ENCODE measurements at places on chromosomes 11 and 22.

DNA sequence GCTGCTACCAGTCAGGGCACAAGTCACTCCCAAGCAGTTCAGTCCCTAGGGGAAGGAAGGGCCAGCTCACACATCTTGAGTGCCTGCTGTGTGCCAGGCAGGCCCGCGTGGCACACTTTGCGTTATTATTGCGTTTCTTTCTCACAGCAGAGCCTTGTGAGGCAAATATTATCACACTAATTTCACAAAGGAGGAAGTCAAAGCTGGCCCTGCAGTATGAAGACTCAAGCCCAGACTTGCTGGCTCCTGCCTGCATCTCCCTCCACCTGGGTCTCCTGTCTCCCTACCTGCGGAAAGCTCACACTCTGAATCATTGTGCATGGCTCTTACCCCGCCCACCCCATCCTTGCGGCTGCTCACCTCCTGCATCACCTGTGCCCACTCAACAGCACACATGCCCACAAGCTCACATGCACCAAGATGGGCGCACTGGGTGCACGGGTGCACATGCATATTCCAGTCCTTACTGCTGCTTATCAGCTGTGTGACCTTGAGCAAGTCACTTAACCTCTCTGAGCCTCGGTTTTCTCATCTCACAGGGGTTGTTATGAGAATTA, 31.7 kb upstream of the P2RY2 start:
- DNase-seq: no peak

- DNase-seq: no peak
Measured at GRCh38 chr11:6237761-6238302, 1.1 kb upstream of the CNGA4 start.

DNA sequence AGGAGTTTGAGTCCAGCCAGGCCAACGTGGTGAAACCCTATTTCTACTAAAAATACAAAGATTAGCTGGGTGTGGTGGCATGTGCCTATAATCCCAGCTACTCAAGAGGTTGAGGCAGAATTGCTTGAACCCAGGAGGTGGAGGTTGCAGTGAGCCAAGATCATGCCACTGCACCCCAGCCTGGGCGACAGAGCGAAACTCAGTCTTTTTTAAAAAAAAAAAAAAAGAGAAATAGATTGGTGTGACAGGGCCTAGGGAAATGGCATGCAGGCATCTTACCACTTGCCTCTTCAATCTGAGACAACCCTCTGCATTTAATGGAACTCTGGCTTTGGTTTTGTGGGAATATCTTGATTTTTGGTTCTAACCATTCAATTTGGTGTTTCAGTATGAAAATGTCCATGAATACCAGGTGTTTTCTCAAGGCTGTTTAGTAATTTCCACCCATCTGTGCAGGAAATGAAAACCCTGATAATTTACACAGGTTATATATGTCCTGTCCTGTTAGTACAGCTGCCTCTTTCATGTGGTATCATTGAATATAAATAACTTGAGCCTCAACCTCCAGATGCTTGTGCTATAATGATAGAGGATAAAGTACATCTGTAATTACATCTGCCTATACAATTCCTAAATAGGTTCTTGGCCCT, 8.4 kb downstream of the XBP1 start:
- no peak for DNase-seq

- no peak for DNase-seq
Measured at GRCh38 chr11:112321501-112322172, 61.0 kb upstream of the PLET1 start.

GRCh38 chr22:44331881-44332714, 19.3 kb upstream of the SHISAL1 start:
- DNase-seq: no peak

DNA sequence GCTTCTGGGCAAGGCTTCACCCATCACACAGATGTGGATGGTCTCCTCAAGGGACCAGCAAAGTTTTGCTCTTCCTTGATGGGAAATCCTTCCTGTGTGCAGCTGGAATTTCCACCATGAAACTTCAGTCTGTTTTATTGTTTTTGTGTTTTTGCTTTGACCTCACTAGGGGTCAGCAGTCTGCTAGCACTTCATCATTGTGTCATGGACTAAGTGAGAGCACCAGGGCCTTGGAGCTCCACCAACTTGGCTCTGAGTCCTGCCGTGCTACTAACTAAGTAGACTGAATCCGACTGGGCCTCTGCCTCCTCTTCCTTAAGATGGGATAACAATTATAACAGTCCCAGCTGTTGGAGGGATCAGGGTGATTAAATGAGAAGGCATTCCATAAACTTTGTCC, 305.8 kb upstream of the NCAM1 start:
- DNase-seq: peak; percentile 85

DNA sequence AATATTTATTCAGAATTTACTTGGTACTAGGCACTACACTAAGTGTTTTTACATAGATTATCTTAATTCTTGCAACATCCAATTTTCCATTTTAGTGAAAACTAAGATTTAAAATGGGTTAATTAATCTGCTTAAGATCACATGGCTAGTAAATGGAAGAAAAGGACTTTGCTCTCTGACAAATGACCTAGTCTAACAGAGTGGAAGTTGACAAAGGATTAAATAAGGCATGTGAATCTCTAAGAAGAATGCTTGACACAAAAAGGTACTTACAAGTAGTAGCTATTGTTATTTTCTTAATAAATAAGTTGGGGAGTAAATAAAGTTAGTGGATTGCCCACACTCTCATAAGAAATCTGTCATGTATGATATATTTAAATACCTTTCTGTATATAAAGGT, 584.8 kb downstream of the DLG2 start:
- DNase-seq: no peak

DNA sequence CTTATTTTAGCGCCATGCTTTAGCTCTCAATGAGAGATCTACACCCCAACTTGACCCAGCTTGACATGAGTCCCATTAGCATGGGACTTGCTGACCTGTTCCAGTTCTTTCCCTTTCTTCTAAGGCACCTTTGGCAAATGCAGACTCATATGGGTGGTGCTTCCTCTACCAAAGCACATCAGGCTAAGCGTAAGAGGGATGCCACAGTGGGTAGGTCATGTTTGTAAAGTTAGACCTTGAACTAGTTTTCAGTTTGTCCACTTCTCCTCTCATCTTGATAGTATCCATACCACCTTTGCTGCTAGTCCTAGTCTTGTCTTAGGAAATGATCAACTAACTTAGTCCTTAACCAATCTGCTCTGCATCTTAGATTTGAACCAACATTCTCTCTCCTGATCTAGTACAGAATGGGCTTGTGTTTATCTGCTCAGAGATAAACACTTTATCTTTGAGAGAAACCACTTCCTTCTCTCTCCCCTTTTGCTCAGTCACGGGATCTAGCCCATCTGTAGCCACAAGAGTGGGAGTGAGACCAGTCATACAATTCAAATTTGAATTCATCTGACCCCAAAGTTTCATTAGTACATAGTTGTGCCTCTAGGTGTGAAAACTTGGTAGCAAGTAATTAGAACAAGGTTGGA, 72.1 kb upstream of the CD44 start:
- DNase-seq: no peak

DNA sequence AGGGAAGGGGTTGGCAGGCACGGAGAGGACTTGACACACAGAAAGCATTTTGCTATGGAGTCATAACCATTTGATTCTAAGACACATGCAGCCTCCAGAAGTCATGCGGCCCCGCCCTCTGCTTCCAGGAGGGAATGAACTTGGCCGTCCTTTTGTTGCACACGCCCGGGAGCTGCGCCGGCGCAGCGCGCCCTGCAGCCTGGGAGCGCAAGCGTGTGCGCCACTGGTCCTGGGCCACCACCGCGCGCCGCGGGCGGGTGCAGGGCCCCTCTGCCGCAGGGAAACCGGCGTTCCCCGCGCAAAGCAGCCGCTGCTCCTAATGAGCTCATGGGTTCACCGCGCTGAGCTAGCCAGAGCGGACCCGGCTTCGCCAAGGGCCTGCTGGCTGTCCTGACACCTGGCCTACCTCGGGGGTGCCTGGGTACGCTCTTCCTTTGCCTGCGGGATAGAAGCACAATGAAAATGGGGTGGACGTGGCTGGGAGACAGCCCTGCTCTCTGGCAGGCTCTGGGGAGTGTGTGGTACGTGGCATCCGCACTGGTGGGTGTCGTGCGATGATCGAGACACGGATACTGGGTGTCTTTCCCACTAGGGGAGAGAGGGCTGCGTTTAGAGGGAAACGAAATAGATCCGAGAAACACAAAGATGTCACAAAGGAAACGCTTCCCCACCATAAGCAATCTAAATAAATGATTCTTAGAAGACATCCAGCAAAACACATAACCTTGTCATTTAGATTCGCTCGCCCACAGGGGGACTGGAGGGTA, 669 bp downstream of the MICAL3 start:
- peak; percentile 52 for DNase-seq

DNA sequence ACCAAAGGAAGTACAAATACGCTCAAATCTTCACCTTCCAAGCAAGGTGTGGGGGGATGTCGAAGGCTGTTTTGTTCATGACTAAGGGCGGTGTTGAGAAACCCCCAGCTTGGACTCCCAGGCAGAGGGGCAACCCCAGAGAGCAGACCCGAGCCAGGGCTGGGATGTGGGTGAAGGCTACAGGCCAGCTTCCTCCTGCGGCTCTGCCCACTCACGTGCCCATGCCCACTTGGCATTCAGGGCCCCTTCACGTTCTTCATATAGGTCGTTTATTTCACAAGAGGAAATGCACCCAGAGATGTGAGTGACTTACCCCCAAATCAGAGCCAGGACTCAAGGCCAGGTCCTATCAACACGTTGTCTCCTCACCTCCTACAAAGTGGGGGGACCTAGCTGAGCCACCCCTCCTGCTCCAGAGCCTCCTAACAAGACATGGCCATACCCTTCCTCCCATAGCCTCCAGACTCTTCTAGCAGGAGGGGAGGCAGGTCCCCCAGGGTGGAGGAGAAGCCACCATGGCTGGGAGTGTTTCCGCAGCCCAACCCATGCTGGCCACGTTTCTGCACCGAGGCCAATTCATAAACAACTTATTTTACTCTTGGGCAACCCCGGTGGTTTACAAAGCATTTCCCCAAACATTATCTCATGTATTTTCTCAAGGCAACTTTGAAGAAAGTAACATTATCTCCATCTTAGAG, 22.0 kb downstream of the TMEM184B start:
- no peak for DNase-seq

DNA sequence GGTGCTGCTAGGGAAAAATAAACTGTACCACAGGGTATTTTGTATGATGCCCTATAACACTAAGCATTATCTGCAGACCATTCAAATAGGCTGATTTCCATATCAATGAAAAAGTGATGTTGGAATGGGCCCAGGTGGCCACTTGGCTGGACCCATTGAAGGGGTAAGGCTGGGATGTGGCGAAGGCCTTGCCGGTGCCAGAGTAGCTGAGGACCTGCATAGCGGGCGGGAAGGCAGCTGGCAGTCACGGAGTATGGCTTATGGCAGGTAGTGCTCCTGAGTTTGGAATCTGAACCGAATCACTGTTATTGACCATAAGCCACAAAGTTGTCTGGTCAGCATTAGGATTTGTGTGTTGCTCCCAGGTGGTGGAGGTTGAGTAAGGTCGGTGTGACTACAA, 131.0 kb downstream of the MICAL2 start:
- no peak for DNase-seq

GRCh38 chr11:11993839-11994238, 14.6 kb downstream of the DKK3 start:
- peak; percentile 27 for DNase-seq

DNA sequence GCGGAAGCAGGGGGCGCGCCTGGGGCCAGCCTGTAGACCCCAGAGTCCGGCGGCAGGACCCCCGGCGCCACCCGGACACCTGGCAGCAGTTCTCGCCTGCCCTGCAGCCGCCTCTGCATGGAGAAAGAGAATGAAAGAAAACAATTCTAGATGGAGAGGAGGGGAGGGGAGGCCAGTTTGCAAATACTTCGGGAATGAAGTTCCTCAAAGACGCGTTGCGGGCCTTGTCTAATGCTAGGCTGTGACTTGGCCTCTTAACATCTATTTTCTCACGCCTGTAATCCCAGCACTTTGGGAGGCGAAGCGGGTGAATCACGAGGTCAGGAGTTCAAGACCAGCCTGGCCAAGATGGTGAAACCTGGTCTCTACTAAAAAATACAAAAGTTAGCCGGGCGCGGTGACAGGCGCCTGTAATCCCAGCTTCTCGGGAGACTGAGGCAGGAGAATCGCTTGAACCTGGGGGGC, 2.1 kb upstream of the BARX2 start:
- no peak for DNase-seq

- DNase-seq: no peak
Measured at GRCh38 chr22:22558972-22559603, at the start of gene PRAME. PRAME (minus strand) TSS chr22:22559265; CDS start chr22:22556832, 2,433 bp downstream.

- no peak for DNase-seq
Measured at GRCh38 chr11:113764527-113765219, 8.8 kb downstream of the ZW10 start.

- DNase-seq: no peak
Measured at GRCh38 chr11:7364660-7365059, 113.0 kb downstream of the SYT9 start.

DNA sequence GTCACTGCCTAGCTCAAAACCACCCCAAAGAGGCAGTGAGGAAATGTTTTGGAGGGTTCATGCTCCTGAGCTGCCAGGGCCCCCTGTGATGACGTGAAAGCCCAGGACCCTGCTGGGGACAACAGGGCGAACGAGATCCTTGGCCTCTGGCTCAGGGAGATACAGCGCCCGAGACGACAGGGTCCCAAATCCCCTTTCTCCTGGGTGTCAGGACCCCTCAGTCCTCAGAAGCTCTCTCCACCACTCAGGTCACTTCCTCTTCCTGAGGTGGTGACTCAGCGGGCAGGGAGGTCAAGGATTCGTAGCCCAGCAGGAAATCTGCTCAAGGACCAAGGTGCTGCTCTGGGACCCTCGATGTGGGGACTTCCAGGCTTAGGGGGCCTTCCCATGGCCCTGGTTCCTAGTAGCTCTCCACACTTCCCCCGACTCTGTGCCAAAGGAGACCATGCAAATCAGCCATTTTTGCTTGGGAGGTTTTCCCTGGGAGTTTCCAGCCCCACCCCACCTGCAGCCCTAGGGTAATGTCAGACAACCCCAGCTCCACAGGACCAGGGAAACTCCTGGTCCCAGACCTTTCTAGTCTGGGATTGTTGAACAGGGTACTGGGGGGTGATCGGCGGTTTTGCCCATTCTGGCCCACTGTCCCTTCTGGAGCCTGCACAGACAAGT, 12.8 kb downstream of the BCL9L start:
- no peak for DNase-seq

DNA sequence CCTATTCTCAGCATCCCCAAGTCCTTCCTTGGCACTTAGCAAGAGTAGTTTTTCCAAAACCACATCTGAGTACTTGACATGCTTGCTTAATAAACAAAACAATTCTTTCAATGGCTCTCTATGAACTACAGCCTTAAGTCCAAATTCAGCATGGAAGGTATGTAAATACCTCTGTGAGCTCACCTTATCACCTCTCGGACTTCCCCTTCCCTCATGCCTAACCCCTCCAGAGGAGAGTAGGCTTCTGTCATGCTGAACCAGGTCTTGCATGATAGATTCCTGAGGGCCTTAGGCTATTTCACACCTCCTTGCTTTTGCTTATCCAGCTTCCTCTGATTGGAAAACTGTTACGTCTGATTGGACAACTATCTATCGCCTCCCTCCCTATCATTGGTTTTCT, 312.9 kb upstream of the CCDC90B start:
- DNase-seq: no peak

DNA sequence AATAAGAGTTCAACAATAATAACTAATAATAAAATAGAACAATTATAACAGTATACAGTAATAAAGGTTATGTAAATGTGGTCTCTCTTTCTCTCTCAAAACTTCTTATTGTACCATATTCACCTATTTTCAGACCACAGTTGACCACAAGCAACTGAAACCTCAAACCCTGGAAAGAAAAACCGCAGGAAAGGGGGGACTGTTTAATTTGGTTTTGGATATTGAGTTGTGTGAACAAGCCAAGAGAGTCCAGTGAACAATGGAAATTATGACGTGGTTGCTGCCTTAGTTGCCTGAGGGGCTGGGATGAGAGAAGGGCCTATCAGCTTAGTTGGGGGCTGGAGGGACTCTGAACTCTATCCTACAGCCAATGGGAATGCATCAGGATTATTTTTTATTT, 178.7 kb upstream of the POU2AF2 start:
- DNase-seq: no peak
